ENCODE measurements at places on chromosomes 12 and 14.
A peak's percentile ranks its signal among the peaks of the same experiment; 100 is the strongest.

DNA sequence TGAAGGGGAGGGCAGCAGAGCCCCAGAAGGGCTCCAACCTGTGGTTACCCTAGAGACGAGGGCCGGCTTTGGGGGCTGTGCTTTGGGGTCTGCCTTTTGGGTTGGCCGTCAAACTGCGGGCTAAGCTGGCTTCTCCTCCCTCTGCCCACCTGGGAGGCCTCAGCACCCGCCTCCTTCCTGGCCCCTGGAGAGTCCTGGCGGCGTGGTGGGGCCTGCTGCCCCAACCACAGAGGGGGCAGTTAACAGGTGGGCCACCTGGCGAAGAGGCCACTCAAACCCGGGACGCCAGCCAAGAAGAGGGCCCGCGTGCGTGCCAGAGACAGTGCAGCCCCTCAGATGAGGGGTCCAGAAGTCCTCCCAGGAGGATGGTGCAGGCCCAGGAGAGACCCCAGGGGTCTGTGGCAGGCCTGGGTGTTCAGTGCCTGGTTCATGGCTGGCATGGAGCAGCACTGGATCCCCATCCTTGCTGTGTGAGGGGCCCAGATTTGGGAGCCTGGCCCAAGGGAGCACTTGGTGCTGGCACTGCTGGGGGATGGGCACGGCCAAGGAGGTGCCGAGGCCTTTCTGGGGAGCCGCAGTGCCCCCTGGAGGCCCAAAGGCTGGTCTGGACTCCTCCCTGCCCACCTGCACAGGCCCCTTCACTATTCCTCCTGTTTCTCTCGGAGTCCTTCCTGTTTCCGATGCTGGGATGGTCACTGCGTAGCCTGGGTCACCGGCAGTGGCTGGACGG is 48.8 kb downstream of the LRCOL1 start:
- DNase-seq, result no peak

DNA sequence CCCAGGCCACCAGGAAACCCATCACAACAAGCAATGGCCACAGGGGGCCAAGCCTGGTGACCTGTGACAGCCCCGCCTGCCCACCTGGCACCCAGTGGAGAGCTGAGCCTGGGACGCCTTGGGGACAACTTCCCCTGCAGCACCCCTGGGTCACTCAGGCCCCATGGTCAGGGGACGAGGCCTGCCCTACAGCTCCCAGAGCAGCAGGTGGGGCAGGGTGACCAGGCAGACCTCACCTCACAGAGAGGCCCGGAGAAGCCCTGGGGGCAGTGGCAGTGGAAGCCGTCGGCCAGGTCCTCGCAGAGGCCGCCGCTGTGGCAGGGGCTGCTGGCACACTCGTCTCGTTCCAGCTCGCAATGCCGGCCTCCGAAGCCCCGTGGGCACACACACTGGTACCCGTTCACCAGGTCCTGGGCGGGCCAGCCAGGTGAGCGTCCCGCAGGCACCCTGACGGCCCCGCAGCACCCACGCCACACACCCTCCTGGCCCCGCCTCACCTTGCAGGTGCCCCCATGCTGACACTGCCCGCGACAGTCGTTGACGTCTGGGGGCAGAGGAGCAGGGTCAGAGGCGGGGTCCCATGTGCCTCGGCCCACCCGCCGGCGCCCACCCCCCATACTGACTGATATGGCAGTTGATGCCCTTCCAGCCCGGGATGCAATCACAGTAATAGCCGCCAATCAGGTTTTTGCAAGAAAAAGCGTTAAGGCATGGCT is 18.1 kb downstream of the JAG2 start:
- no peak for DNase-seq

GRCh38 chr12:120065472-120065871 is 51.1 kb downstream of the RAB35 start:
- no peak for DNase-seq

GRCh38 chr12:56081393-56082347 is 1.7 kb downstream of the ERBB3 start:
- peak; percentile 74 for DNase-seq

DNA sequence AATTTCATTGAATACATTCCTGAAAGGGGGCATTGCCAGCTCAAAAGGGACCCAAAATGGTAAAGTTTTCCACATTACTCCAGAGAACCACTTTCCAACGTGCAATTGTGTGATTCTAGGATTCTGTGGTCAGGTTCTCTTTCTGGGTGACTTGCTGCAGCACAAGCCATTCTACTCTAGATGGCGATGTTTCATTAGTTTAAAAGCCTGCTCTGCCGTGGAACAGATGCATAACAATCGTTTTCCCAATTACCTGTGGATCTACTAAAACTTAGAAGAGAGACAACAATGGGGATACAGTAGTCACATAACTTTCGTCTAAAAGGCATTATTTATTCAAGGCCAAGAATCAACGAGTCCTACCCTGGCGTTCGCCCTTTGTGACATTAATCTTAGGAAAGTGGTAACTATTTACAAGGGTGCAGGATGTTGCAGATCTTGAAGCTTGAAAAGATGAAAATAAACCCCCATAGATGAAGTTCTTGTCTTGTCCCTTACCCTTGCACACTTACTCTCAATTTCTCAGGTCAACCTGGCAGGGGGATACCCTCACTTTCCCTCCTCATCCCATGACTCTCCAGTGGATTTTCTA is 400.9 kb downstream of the SNAPC1 start:
- DNase-seq, result no peak

DNA sequence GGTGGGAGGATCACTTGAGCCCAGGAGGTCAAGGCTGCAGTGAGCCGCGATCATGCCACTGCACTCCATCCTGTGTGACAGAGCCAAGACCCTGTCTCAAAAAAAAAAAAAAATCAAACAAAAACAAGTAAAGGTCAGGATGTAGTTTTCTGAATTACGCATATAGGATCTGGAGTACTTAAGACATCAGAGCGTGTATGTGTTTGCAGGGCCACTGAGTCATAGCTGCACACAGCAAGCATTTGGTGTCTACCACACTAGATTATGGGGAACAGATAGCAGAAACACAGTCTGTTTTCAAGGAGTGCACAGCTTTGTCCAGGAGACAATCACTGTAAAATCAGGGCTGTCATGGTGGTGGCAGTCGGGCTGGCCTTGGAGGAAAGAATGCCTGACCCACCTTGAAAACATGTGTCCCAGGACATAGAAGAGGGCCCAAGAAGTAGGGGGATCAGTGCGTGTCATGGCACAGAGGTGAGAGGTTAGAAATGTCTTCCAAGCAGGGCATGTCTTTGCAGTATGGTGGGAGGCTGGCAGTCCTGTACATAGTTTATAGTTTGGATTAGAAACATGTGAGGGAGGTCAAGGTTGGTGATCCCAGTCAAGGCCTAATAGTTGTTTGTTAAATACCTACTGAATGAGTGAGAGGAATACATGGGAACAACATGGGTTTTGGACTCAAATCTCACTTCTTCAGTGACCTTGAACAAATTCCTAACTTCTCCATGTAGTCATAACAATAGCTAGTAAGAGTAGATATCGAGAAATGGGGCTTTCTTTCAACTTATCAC is 23.6 kb upstream of the C12orf71 start:
- DNase-seq, result no peak

DNA sequence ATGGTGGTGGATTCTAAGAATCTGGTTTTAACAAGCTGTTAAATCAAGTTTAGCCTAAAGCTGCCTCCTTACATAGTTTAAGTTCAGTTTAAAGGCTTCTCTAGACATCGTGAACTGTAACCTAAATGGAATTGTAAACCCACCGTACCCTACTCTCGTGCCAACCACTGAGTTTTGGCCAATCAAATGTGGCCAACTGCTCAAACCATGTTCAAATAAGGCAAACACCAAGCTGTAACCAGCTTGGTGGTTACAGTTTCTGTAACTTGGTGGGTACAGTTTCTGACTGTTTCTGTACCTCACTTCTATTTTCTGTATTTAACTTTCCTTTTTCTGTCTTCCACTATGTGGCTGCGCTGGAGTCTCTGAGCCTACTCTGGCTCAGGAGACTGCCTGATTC is 131.9 kb upstream of the DDHD1 start:
- DNase-seq, result no peak

- DNase-seq, result no peak
Measured at GRCh38 chr12:57195611-57196371, 20.8 kb upstream of the NXPH4 start.

DNA sequence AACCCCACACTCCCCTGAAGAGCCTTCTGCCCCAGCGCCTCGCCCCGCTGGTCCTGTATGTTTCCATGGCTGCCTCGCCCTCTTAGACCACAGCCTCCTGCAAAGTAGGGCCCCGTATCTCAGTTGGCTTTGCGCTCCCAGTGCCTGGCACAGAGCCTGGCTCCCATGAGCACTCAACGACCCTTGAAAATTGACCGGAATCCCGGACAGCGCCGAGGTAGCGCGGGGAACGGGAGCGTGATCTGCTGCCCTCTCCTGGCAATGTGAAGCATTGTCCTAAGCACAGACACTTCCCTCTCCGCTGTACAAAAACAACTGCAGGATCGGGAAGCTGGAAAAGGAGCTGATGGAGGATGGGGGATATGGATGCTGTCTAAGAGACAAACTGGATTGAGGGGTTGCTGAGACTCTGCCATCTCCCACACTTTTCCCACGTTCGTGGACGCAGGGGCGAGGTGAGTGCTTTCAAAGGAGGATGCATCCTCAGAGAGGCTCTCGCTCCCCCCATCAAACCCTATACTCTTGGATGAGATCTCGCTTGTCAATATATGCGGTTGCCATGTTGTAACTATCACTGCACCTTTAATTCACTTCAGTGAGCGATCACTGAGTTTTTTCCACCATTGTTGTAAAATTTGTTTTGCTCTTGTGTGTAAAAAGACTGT is 10.7 kb upstream of the FKBP4 start:
- DNase-seq, result no peak

DNA sequence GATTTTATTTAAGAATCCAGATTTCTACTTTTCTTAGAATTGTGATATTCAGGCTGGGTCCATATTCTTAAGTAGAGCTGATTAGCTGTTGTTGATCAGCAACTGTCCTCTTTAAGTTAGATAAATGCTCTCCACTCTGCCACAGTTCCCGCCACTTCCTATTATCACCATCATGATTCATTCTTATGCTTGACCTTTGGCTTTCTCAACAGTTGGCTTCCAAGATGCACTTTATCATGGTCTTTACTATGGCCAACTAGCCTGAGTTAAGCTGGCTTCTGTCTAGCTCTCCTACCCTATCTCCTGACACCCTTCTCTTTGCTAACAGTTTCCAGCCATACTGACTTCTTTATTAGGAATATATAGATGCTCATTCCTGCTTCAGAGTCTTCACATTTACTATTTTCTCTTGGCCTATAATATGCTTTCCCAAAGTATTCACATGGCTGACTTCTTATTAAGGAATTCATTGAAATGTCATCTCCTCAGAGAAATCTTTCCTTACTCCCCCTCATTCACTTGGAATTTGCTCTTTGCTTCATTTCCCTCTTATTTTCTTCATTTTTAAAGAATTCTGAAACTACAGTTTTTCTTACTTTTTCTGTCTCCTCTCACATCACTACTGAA is 149.0 kb upstream of the IGF1 start:
- DNase-seq, result no peak

- DNase-seq, result no peak
Measured at GRCh38 chr12:43578782-43579181, 26.8 kb upstream of the ADAMTS20 start.

DNA sequence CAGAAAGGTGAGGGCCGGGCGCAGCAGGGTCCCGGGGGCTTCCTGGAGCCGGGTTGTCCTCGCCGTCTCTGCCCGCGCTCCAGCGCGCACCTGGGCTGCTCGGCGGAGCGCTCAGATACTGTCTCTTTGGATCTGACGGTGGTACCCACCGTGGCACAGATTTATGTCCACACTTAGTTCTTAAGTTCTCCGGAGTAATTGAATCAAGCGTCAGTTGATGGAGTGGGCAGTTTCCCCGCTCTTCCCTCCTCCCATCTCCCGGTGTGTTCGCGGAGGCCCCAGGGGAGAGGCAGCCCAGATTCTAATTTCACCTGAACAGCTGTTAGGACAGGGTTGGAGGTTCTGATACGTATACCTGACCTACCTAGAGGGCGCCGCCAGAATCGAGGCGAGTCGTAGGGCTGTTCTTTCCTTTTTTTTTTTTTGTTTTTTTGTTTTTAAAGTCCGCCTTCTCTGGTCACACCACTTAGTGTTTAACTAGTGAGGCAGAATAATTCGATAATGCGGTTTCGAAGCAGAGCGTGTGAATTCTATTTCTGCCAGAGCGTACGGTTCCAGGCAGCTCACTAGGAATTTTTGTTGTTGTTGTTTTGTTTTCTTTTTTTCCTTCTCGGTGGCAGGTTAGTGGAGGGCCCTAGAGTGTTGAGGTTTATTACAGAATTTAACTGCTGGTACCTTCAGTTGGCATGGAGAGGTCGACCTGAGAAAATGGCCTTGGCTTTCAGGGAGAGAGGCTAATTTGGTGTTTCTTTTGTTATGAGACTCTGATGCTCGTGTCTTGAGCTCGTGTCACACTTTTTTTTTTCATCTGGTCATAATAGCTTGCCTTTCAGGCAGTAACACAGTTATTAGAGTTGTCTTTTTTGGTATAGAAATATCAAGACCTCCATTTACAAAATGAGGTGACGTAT is 22.3 kb upstream of the GNS start:
- peak; percentile 28 for DNase-seq

DNA sequence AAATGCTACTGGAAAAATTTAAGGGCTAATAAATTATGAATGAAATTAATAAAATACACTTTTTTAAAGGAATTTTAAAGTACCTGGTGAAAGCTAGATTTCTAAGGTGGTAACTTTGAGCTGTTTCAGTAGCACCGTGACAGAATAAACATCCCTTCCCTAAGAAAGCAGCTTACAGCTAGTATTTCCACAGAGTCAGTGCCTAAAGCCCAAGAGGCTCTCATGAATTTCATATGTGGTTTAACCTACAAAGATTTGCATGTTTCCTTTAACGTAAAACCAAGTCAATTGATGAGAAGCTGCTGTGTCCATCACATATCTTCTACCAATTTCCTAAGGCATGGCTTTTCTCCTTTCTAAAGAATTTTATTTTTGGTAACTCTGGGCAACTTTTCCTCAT is 56.8 kb downstream of the IFNG start:
- no peak for DNase-seq

DNA sequence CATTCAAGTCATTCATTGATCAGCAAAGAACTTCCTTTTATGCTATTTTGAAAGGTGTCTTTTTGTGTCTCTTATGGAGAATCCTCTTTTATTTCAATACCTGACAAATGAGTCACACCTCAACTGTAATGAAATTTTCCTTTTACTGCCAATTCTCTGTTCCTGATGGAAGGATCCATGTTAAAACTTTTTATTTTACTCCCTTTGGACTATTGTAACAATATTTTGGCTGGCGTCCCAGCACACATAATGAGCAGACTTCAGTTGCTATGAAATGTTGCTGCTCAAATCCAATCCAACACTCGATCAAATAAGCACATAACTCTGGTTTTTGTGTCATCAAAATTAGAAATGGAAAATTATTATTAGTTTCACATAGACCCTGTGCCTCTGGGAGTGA is 21.9 kb upstream of the SLC15A5 start:
- peak; percentile 47 for DNase-seq

DNA sequence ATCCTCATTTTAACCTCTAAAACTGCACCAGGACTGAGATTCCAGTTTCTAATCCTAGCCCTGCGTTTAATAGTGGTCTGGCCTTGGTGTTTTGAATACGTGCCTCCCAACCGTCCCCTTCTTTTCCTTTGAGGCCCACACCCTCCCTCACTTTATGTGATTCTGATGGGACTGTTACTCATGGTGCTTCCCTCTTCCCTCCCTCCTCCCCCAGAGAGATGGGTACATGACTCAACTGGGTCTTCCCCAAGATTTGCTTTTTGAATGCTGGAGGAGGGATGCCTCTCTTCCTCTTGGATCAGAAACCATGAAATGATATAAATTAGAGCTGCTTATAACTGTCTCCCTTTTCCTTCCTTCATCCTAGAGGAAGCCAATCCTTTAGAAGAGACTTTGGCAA is 8.2 kb upstream of the PPP2R5E start:
- no peak for DNase-seq

All from left colon (tissue), 2 donors.